HS-27A (cell line): ENCODE measurements at places on chromosomes 13 and 19.

DNA sequence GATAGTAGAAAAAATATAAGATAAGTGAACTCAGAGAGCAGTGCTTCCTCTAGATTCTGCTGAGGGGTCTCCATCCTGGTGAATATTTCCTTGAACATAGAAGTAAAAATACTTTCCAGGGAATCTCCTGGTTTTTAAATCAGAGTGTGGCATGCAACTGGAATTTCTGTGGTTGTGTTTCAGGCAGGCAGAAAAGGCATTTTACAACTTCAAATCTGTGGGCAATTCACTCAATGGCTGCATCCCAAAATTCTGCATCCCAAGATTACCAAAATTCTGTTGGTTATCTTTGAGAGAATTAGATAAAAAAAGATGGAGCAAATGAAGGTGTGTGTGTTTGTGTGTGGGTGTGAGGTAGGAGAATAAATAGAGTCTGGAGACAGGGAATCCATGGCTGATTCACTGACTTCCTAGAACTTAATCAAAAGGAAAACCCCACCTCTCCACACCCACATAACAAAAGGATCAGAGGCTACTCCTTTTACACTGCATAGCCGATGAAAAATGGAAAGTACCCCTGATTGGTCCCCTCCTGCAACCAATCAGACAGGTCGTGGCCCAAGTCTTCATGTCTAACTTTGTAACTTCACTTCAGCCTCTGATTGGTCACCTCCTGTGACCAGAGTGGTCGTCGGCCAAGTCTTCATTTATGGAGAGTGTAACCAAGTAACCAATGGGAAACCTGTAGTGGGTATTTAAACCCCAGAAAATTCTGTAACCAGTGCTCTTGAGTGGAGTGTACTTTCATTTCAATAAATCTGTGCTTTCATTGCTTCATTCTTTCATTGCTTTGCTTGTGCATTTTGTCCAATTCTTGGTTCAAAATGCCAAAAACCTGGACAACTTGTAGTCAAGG, 112.8 kb downstream of the DLEU7 start:
- DNase-seq = no peak

GRCh38 chr19:16446108-16446723, 25.6 kb downstream of the EPS15L1 start:
- no peak for DNase-seq

- no peak for DNase-seq
Observed at GRCh38 chr19:19750842-19751790, 18.2 kb upstream of the ZNF14 start.

GRCh38 chr13:100836711-100837110, 162.1 kb upstream of the TMTC4 start:
- DNase-seq = peak; percentile 1

- DNase-seq = no peak
Observed at GRCh38 chr19:31254611-31255010, 94.6 kb downstream of the TSHZ3 start.

DNA sequence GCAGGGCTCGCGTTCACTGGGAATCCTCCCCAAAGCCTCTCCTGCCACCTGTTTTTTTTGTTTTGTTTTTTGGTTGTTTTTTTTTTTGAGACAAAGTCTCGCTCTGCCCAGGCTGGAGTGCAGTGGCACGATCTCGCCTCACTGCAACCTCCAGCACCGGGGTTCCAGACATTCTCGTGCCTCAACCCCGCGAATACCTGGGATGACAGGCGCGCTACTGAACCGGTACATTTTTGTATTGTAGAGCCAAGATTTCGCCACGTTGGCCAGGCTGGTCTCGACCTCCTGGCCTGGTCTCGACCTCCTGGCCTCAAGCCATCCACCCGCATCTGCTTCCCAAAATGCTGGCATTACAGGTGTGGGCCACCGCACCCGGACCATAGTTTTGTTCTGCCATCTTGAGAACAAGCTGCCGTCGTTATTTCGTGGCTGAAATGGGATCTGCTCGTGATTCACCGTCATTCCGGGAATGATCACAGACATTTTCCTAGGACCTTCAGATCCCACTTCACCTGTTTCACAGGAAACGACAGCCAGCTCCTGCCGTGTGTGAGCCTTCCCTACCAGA, 46.8 kb downstream of the OXGR1 start:
- no peak for DNase-seq

GRCh38 chr19:19461671-19462622, 53.4 kb downstream of the TSSK6 start:
- no peak for DNase-seq

DNA sequence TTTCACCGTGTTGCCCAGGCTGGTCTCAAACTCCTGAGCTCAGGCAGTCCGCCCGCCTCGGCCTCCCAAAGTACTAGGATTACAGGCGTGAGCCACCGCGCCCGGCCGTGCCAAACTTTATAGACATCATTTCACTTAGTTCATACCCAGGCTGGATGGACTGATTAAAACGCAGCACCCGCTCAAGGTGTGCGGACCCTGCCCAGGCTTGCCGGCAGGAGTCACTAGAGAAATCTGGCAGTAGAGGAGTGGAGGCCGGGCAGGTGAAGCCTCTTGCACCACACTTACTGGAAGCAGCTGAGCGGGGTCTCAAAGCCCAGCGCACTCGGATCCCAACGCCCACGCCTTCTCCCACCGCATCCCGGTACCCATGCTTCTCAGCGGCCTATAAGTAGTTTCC, 11.4 kb downstream of the PTGIR start:
- no peak for DNase-seq
